Suprapubic skin (tissue), 4 donors: ENCODE measurements at places on chromosomes 5 and 9.

DNA sequence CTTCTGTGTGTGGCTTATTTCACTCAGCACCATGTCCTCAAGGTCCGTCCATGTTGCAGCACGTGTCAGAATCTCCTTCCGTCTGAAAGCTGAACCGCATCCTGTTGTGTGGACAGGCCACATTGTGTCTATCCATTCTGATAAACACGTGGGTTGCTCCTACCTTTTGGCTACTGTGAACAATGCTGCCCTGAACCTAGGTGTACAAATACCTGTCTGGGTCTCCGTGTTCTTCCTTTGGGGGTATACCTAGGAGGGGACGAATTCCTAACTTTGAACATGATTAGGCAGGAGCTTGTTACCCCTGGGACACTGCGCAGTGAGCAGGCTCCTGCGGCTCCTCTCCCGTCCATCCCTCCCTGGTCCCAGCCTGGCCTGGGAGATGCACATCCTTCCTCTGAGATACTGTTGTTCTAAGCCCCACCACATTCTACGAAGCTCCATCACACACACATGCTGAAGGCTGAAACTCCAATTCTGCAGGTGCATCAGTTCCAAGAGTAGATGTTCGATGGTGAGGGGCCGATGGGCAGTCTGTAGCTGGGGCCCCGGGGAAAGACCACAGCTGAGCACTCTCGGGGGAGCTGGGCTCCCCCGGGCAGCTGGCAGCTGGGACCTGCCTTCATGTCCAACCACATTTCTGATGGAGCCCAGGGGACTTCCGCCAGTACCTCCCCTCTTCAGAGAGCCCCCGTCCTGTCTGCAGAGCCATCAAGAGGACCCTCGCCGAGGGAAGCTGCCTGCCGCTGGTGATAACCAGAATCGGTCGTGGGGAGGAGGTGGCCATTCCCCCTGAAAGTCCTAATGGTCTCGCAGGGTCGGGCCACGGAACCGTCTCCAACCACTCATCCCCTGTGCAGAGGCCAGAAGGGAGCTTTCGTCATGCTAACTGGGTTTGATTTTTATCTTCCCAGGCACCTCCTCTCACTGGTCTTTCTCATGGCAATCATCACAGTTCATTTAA lies 120.9 kb downstream of the COL23A1 start:
- no peak for DNase-seq

DNA sequence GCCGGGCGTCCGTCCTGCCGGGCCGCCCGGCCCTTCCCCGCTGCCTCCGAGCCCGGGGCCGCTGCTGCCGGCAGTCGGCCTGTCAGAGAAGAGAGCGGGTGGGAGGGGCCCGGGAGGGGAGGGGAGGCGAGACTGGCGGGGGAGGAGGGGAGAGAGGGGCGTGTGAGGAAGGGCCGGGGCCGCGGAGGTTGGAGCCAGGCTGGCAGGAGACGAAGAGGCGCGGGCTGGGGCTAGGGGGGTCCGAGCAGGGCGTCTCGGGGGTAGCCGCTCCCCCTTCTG lies 570 bp downstream of the CREBRF start:
- no peak for DNase-seq

DNA sequence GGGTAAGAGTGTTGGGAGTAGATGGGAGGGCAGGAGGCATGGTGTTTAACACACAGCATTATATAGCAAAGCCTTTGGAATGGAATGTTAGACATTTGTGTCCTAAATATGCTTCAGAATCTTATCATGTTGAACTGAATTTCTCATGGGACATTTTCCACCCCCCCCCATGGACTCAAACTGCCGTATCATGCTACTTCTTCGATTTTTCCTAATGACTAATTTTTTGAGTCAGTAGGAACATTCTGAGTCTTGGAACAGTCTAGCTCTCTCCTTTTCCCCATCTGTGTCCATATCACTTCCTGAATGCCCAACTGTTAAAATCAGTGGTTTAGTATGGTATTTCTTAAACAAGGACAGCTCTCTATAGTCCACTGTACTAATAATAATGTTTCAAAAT lies 380.6 kb downstream of the TLE4 start:
- no peak for DNase-seq

DNA sequence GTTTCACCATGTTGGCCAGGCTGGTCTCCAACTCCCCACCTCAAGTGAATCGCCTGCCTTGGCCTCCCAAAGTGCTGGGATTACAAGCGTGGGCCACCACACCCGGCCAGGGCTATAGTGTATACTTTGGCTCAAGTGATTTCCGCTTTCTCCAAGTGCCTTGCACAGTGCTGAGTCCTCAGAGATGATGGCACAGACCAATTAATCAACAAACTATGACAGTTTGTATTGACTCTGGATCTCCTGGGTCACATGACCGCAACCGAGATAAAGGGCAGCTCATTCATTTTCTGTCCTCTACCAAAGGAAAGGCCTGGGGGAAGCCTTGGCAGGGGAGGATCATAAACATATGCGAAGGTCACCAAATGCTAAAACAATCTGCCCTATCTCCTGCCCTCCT lies 11.4 kb upstream of the LARP1 start:
- DNase-seq = no peak

DNA sequence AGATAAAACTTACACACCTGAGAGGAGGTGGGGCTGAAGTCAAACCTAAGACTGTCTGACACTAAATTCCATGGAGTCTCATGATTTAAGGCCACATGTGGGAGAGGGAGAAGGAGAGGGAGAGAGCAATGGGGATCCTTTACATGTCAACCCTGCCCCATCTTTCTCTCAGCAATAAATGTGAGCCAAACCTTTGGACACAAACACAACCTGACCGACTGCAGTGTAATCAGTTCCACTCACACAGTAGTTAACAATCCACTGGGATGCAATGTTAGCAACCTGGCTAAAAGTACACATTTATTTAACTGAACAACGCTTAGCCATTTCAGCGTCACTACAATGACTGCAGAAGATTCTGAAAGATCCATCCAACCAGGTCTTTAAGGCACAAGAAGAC lies 273.0 kb downstream of the GLIS3 start:
- no peak for DNase-seq

DNA sequence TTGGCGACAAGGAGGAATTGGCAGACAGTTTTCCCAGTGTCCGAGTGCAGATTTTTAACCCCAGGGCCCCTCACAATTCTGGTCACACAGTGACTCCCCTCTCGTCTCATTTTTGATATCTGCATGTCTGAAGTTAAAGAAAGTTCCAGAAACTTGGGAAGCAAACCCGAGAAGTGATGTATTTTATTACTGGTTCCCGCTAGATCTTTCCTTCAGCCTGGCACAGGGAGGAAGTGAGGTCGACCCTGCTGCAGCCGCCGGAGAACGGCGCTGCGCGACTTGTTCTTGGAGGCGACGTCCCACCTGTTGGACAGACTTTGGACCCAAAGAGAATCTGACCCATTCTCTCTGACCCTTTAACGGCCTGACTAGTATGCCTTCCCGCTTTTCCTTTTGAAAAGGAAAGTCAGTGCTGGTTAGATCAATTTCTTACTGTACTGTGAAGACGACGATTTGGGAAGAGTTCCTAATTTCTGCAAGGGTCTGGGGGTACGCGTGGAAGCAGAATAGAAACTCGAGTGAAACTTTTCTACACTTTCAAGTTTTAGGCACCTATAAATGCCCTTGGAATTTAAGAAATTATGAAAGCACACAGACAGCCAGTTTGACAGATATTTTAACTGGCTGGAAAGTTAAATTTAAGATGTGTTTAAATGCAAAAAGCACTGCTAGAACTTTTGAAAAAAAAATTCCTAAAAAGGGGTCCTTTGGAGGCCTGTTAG lies 744 bp downstream of the OTULIN start:
- DNase-seq = no peak

DNA sequence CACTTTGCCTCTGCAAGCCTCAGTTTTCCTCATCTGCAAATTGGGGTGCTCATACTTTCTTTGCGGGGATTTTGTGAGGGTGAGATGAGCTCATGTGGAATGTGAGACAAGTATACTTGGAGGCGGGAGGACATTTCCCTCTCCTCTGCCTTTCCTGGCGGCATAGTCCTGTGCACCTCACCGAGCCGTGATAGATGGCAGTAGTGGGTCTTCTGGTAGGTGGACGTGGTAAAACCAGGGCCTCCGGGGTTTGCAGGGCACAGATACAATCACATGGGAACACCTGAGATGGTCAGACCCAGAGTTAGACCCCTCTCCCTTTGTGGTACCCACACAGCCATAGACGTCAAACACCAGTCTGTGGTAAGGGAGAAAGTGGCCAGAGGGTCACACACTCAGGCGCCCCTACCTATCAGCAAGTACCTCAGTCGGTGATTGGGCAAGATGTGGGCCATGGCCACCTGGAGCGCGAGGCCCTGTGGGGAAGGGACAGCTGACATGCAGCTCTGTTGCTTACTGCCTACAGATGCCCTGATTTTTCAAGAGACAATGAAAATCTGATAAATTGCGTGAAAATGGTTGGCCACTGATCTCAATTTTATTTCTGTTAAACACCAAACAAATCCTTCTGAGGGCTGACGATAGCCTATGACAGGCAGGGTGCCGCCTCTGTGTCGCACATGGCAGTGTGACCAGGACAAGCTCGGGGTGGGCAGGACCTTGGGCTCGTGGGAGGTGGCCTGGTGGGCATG lies 9.9 kb downstream of the ERGIC1 start:
- DNase-seq = no peak

GRCh38 chr9:134693011-134693410 lies 51.4 kb downstream of the COL5A1 start:
- no peak for DNase-seq

DNA sequence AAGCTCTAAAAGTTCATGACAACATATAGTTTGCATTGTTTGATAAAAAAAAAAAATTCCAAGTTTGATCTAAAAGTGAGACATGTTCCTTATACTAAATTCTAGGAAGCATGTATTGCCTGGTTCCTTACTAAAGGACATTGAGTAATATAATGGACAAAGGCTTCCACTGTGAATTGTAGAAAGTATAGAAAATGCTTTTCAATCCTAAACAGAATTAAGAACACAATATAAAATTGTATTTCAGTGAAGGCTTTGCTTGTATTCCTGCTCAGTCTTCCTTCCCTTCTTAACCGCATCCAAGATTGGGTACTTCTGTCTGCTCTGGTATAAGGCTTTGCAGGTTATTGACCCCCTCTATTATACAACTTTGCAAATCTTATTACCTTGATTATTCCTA lies 2.4 kb downstream of the RECK start:
- no peak for DNase-seq

DNA sequence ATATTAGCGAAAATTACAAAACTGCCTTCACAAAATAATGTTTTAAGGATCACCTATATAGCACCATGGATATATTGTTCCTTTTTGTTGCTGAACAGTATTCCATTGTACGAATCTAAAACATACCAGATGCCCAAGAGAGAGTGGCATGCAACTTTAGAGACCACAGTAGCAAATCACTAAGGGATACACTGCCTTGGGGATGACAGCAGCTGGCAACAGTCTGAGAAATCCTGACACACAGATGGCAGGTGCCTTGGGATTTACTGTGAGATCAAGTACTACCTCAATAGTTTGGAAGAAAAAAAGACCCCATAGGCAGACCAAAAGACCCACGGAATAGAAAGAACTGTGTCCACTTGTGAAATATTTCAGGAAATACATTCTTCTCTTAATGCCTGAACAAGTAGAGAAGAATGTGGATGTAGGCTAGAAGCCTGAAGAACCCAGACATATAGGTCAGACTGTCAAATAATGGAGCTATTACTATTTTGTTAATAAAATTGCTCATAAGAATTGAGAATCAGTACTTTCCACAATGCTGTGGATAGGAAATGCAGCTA lies 53.4 kb downstream of the PLPP1 start:
- no peak for DNase-seq

- DNase-seq = no peak
Measured at GRCh38 chr9:8809741-8810140, 1010.2 kb upstream of the DMAC1 start.

DNA sequence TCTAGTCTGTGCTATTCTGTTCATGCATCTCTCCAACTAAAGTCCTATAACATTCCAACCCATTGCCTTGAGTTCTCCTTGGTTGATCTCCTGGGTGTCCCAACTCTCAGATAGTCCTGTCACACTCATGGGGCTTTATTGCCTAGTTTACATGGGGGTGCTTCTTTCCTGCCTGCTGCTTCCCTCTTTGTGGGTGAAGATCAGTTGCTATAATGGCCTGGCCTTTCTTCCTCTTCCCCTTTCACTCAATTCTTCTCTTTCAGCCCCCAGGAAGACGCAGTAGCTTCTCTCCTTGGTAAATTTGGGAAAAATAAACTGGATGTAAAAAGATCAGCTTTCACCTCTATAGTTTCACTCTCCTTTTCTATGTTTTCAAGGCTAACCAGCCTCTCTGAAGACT lies 66.5 kb downstream of the PTCD2 start:
- DNase-seq = no peak

DNA sequence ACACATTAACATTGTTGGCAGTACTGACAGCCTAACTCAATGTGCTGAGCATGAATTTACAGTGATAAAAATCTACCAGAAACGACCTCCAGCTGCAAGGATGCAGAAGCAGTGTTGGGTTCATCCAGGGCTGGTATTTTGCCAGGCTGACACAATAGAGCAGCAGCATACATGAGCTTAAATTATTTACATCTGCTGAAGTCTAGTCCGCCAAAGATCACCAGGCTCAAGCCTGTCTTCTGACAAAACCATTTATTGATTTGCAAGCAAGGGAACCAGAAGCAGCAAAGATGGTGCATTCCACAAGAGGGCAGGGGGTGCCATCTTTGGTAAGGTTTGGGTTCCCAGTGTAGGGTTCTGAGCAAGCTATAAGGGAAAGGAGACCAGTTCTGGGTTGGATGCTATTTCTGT lies 8.7 kb upstream of the C5orf34 start:
- no peak for DNase-seq

- DNase-seq = no peak
Measured at GRCh38 chr9:134413890-134414623, 87.8 kb downstream of the RXRA start.

DNA sequence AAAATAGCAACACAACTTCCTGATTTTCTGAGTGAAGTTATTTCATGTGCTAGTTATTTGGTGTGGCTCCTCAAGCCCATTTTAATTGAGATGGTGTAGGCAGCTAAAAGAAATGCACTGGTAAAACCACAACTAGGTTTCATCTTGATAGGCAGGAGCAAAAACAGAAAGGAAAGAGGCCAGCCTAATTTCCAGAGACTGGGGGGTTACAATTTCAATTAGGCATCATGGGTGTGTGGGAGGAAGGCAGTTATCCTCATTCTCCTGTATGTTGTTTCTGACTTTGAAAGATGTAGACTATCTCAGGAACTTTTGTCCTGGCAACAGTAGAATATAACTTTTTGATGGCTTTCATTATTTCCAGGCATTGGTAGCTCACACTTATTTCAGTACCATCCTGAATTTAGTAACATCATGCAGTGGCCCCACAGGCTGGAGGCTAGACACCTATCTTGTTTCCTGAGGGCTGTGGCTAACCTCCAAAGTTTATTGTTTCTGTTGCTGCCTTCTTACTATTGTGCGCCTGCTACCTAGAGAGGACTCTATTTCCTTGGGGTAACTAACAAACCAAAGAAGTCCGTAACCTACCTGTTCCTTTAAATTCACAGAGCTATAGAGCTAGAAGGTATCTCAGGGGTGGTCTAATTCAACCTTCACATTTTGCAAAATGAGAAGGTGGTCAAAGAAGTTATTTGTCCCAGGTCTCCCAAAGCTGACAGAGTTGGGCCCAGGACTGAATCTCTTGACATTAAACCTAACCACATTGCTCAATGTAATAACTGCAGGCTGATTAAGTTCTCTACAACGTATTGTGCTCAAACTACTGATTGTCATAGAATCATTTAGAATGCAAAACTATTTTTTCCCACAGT lies 42.4 kb downstream of the FYB1 start:
- DNase-seq = no peak
